ENCODE measurements at places on chromosomes 6 and 20. TPM values are rescaled to one million over a fixed set of nuclear protein-coding genes. Genes with fewer than 3 reads are reported as not detected.

PTPRK gene
- total RNA-seq = 9.1 TPM

MLN gene
- total RNA-seq = not detected

GDAP1L1 gene
- total RNA-seq = not detected

DNA sequence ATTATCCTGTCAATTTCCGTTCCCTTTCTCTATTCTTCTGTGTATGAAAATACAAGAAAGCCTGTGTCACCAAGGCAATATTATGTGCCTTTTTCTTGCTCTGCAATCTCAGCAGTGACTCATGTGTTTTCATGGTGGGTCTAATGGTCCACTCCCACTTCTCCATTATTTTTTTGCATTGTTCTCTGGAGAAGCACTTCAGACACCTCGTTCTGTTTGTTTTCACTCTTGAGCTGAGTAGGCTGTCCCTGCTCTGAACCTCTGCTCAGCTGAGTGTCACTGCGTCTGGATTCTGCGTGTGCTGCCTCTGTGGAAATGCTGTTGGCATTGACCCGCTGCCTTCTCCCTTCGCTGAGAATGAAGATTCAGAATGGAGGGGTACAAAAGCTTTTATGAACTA, 230.6 kb downstream of the TMEM242 start:
- no peak for DNase-seq

DNA sequence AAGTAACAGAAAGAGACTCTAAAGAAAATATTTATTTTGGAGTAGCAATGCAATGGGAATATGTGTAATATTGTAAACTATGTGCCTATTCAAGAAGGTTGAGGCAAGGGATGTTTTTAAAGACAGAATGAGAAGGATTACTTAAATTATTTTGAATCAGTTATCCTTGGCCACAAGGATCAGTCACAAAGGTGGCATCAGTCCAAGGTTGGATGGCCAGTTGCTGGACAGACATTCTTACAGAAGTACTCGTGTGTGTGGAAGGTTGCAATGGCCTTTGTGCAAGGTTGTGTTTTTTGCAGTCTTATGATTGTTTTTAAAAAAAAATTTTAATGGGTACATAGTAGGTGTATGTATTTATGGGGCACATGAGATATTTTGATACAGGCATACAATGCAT, 2.0 kb downstream of the QRSL1 start:
- DNase-seq = no peak
